Right lung (tissue), 10 donors: ENCODE measurements at places on chromosomes 1 and 21. TPM values are rescaled to one million over a fixed set of nuclear protein-coding genes. Genes with fewer than 3 reads are reported as not detected.
A peak's percentile ranks its signal among the peaks of the same experiment; 100 is the strongest.

GRCh38 chr1:230849451-230850224 lies 18.7 kb downstream of the C1orf198 start:
- DNase-seq = peak; percentile 80

SLC22A15 gene
- 2.8 TPM for polyA plus RNA-seq

- no peak for DNase-seq
Observed at GRCh38 chr21:43864962-43865539, at the start of gene AGPAT3. AGPAT3 (plus strand) TSS chr21:43865223; CDS start chr21:43959682, 94,459 bp downstream.

KPRP gene
- polyA plus RNA-seq = not detected

- no peak for DNase-seq
Observed at GRCh38 chr1:21246905-21247642, 43.2 kb downstream of the ECE1 start.

GRCh38 chr1:89844241-89844807 lies 23.5 kb downstream of the LRRC8D start:
- no peak for DNase-seq

GRCh38 chr1:222126052-222126451 lies 384.2 kb upstream of the DUSP10 start:
- no peak for DNase-seq

- DNase-seq = no peak
Observed at GRCh38 chr21:35232545-35233176, 183.6 kb upstream of the RUNX1 start.

- DNase-seq = no peak
Observed at GRCh38 chr1:192535916-192536664, 39.5 kb upstream of the RGS1 start.
